ENCODE measurements at places on chromosomes 3 and 15.

DNA sequence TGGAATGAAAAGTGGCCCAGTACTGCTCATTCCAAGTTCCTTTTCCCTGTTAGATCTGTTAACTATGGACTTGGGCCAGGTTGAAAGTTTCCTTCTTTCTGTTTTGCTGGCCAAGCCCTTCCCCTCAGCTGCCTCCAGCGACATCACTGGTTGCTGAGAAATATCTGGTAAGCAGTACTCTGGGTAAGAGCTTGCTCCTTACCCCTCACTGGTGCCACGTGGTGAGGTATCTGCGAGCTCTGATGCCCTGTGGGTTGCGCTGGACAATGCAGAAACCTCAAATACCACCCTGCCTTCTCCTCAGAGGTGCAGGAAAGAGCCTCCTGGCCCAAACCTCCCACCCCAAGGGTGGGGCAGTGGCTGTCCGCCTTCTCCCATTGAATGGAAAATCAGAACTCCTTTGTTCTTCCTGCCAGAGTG lies 42.9 kb upstream of the APH1B start:
- DNase-seq = peak; percentile 64

GRCh38 chr3:24088782-24089181 lies 143.7 kb downstream of the NR1D2 start:
- peak; percentile 5 for DNase-seq

DNA sequence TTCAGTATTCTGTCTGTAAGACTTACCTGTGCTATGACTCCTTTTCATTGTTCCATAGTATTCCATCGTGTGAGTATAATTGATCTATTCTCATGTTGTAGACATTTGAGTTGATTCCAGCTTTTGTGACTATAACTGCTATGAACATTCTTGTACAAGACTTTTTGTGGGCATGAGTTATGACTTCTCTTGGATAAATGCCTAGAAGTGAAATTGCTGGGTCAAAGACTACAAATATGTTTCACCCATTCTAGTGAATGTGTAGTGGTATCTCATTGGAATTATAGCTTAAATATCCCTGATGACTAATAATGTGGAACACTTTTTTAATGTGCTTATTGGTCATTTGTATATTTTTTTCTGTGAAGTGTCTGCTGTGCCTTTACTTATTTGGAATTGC lies 27.6 kb upstream of the NPHP3 start:
- DNase-seq = no peak

DNA sequence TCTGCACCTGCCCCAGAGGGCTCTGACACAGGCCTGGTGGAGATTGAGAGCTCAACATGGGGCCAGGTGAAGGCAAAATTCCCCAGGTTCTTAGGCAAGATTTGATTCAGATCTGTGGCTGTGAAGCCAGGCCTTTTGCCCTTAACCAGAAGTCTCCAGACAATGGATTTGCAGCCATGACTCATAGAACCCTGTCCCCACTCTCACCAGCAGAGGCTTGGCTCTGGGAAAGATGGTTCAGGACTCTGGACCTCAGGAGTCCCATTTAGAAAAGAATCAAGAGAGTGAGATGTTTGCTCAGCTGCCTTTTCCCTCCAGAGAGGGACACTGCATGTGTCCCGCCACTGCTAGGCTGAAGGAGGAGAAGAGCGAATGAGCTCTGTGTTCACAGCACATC lies 361.4 kb upstream of the ICE2 start:
- no peak for DNase-seq

- peak; percentile 40 for DNase-seq
These were observed 33.1 kb downstream of the ARIH2 start for GRCh38 chr3:48951764-48952163.

DNA sequence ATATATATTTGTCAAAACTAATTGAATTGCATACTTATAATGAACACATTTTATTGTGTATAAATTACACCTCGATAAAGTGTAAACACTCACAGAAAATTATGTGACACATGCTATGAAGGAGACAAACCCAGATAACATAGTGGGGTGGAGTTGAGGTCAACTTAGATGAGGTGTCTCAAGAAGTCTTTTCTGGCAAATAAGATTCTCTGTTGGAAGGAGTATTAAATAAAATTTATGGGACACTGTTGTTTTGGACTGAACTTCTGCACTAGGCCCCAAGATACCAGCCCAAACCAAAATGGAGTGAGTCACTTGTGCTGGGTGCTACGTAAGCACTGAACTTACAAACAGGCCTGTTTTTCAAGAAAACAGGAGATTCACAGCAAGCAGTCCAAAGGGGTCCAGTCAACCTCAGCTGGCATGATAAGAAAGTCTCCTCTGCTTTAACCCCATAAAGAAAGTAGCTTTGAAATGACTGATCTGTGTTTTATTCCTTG lies 18.7 kb downstream of the ACTC1 start:
- no peak for DNase-seq

- DNase-seq = no peak
These were observed 877.8 kb downstream of the TUSC7 start for GRCh38 chr3:117587416-117587815.
